NCI-H510A treated with DMSO at 0.1 percent for 48 hours (cell line): ENCODE measurements at places on chromosomes 4 and X.
A peak's percentile ranks its signal among the peaks of the same experiment; 100 is the strongest.

- DNase-seq, result peak; percentile 40
Measured at GRCh38 chr4:62816566-62816965, 1592.7 kb downstream of the TECRL start.

GRCh38 chr4:30269850-30270249 lies 450.3 kb upstream of the PCDH7 start:
- peak; percentile 0 for DNase-seq

DNA sequence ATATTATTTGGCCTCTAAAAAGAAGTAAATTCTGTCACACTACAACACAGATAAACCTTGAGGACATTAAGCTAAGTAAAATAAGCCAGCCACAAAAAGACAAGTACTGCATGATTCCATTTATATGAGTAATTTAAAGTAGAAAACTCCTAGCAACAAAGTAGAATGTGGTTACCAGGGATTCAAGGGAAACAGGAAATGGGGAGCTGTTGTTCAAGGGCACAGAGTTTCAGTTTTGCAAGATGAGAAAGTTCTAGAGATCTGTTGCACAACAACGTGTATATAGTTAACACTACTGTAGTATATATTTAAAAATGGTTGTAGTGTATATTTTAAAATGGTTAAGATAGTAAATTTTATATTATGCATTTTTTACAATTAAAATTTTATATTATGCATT lies 25.4 kb downstream of the SEC31A start:
- DNase-seq, result no peak

- no peak for DNase-seq
Measured at GRCh38 chr4:142452161-142452855, 393.8 kb downstream of the INPP4B start.

DNA sequence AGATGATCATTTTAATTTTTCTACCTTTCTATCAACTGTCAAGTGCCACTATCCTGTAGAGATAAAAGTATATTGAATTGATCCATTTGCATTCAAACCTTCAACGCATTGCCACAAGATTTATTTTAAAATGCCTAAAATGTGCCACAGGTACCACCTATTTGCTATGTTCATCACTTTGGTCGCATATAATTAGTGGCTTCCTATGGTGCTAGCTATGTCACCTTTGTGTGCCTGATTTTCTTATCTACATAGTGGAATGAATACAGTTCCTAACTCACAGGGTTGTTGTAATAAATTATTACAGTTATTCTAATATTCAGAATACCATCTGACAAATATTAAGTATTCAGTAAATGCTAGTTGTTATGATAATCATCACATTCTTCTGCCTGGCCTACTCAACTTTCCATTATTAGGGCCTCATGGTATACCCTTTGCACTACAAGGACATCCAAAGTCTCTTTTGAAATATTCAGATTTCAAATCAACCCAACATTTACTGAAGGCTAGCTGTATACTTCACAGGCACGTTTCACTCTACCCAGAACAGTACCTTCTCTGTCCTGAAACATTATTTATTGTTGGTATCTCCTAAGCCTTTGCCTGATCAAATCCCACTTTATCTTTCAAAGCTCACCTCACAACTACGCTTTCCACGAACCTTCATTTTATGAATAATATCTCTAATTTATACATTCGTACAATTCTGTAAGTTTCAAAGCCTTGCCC lies 62.4 kb downstream of the ANXA10 start:
- no peak for DNase-seq

GRCh38 chr4:123952530-123953274 lies 556.1 kb downstream of the SPRY1 start:
- DNase-seq, result no peak

DNA sequence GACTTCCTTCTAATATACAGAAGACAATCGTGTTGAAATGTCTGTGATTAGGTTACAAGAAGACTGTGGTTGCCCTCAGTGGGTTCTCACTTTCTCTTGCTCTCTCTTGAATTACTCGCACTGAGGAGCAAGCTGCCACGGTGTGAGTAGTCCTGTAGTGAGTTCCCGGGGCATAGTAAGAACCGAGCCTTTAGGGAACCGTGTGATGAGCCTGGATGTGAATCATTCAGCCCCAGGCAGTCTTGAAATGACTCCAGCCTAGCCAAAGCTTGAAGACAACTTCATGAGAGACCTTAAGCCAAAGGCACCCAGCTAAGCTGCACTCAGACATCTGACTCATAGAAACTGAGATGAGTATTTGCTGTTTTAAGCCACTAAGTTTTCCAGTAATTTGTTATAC lies 292.7 kb downstream of the SPOCK3 start:
- DNase-seq, result no peak

GRCh38 chr4:32988165-32988811 lies 2268.1 kb downstream of the PCDH7 start:
- DNase-seq, result no peak

DNA sequence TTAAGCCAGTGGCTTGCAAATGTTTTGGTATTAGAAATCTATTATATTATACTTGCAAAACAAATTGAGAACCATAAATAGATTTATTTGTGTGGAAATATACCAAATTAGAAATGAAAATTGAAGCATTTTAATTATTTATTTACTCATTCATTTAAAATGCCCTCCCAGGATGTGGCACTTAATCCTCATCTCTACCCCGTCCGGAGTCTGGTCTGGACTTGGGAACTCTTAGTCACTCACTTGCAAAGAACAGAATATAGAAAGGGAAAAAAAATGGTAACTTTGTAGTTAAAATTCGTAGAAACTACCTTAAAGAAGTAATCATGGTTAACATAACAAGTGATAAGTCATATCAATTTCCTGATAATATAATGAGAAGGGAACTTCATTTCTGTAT lies 775.9 kb upstream of the INTU start:
- no peak for DNase-seq

- DNase-seq, result no peak
Measured at GRCh38 chr4:20960291-20960690, 260.0 kb downstream of the PACRGL start.

DNA sequence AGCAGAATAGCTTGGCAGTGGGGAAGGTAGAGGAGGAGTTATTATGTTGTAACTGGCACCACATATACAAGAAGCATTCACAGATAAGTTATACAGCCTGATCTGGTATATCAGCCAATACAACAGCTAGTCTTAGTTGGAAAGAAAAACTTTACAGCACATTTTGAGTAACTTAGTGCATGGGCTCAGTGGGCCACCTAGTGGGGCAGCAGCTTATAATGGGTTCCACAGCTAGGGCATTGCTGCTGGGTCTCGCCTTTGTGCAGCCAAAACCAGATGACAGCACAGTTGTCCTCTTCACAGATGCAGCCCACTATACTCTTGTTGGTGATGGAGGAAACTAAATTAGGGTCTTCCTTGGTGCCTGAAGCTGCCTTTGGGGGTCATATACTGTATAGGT lies 448.1 kb upstream of the RASGEF1B start:
- no peak for DNase-seq

- DNase-seq, result no peak
Measured at GRCh38 chr4:97759785-97760184, 383.5 kb downstream of the STPG2 start.

- DNase-seq, result no peak
Measured at GRCh38 chr4:55440786-55441185, 45.0 kb downstream of the TMEM165 start.

- no peak for DNase-seq
Measured at GRCh38 chr4:40227284-40227683, 30.5 kb downstream of the RHOH start.

DNA sequence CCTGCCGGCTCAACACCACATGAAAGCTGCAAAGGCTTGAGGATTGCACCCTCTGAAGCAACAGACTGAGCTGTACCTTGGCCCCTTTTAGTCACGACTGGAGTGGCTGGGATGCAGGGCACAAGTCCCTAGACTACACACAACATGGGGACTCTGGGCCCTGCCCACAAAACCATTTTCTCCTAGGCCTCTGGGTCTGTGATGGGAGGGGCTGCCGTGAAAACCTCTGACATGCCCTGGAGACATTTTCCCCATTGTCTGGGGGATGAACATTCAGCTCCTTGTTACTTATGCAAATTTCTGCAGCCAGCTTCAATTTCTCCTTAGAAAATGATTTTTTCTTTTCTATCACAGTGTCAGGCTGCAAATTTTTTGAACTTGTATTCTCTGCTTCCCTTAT lies 123.5 kb upstream of the SMARCAD1 start:
- no peak for DNase-seq
